ENCODE measurements at places on chromosomes 5 and 9. TPM values are rescaled to one million over a fixed set of nuclear protein-coding genes. Genes with fewer than 3 reads are reported as not detected.

GRCh38 chr9:137391411-137391754 is 31.6 kb downstream of the EXD3 start:
- H3K27me3 ChIP-seq: no peaks in the 10 kb centered on the region
- H3K27ac ChIP-seq: no peak overlapping the region
- no peaks in the 10 kb centered on the region for H3K4me1 ChIP-seq
- H3K4me3 ChIP-seq: no peak overlapping the region
- no peaks in the 10 kb centered on the region for H3K36me3 ChIP-seq

DNA sequence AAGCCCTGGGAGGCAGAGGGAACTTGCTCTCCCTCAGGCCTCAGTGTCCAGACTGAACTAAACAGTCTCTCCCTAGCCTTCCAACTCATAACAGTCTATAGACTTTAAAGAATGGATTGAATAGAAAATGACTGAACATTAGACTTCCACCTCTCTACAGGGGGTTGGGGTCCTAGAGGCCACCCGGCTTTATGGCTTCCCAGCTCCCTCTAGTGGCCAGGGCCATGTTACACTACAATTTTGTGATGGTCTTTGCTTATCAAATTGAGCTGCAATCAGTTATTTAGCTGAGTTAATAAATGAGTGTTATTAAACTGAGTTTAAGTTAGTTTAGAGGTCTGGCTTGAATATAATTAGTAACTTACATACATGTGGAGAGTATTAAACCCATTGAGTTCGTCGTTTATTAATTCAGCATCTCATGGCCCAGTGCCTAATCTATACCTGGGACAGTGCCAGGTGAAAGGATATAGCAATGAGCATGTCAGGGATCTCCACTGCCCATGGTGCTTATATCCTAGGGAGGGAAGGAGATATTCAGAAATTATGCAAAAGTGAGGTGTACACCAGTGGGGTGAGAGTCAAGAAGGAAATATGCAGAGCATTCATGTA is 105.2 kb downstream of the SH3TC2 start:
- H3K27ac ChIP-seq: no peak overlapping the region
- H3K27me3 ChIP-seq: peaks cover 3% of the 10 kb centered on the region
- peak; percentile 25 for DNase-seq
- H3K4me3 ChIP-seq: no peak overlapping the region

DNA sequence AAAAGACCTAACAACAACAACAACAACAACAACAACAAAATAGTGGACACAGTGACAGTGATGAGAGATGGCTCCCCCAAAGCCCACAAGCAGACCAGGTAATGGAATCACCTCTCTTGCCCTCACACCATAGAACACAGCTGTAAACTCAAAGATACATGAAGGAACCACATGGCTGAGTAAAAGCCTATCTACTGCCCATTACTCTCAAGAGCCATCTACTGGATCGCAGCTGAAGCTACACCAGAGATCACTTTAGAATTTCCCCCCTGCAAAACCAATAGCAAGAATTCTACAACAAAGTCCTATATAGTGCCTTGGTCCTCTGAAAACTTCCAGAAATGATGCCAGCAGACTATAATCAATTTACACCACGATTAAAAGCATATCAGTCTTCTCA is 1537.6 kb upstream of the CDH9 start:
- H3K36me3 ChIP-seq: no peaks in the 10 kb centered on the region
- no peak overlapping the region for H3K27ac ChIP-seq
- DNase-seq: no peak
- no peak overlapping the region for H3K4me3 ChIP-seq
- no peaks in the 10 kb centered on the region for H3K27me3 ChIP-seq

GRCh38 chr5:169100735-169101075 is 200.2 kb downstream of the SLIT3 start:
- H3K27me3 ChIP-seq: no peaks in the 10 kb centered on the region
- no peak for DNase-seq
- H3K36me3 ChIP-seq: no peaks in the 10 kb centered on the region
- no peak overlapping the region for H3K27ac ChIP-seq
- H3K4me3 ChIP-seq: no peak overlapping the region
- no peaks in the 10 kb centered on the region for H3K4me1 ChIP-seq

DNA sequence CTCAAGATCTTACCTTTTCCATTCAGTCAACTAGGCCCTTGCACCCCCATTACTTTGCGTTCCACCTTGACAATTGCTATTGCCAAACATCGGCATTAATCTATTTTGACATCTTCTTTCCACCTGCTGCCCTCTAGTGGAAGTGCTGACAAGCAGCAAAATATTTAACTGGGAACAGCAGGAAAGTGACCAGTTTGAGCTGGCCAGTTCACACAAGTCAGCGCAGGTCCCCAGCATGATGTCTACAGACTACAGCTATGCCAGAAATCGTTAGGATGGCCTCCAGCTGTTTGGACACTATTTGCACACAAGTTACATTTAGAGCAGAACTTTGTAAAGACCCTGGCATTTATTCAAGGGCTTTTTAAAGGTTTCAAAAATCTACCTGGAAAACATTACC is 160.1 kb downstream of the GHR start:
- H3K36me3 ChIP-seq: no peaks in the 10 kb centered on the region
- DNase-seq: peak; percentile 6
- no peak overlapping the region for H3K4me3 ChIP-seq
- no peak overlapping the region for H3K27ac ChIP-seq

DNA sequence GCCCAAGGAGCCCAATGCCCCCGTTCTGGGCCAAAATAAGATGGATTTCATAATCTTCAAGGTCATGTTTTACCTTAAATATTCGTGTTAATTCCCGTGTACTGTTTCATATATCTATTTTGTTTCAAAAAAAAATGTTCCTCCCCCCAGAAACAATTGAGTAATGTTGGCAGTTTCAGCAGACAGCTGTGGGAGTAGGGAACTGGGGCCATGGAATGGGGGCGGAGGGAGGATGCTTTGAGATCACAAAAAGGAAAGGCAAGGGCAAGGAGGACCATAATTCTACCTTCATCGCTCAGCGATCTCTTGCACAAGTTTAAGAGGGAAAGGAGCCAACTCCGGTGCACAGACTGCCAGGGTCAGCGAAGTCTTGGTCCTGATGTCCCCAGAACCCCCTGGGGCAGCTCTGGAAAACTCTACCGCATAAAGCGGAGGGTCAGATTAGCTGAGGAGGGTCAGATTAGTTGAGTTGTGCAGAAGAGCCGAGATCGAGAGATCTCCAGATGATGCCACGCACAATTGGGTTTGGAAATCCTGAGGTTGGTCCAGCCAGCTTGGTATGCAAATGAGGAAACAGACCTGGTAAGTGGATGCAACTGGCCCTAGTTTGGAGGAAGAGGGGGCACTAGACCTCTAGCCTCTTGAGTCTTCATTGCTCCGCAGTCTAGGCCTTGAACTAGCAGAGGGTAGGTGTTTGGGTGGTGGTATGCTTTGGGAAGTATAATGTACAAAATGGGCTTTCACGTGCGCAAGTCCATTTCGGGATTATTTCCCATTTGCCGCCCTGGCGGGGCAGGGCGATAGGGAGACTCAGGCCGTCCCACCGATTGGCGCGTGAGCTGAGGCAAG is 24.0 kb downstream of the CDKN2A start:
- no peak for DNase-seq
- H3K36me3 ChIP-seq: no peaks in the 10 kb centered on the region

DNA sequence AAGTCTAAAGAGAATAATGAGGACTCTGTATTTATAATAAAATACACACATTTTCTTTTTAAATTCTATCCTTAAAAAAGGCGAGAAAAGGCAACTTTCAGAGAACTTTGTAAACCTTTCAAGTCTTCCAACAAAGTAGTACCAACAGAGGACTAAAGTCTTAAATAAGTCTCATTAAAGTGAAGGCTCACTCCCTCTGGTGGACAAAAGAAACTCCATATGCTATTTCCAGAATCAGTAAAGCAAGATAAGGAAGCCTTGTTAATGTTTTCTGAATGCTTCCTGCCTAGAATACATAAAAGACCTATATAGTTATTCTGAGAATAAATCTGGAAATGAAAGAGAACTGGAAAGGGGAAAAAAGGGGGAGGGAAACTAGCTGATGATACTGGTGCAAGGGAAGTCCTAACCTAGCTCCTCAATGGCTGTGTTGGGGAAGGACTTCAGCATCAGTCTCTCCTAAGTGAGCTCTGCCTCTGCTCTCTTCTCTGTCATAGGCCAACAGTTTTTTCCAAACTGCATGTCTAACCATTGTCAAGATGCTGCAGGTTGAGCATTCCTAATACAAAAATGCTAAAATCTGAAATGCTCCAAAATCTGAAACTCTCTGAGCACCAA is 7.2 kb downstream of the HMGCS1 start:
- H3K27ac ChIP-seq: no peak overlapping the region
- H3K4me1 ChIP-seq: no peaks in the 10 kb centered on the region
- no peaks in the 10 kb centered on the region for H3K27me3 ChIP-seq
- no peaks in the 10 kb centered on the region for H3K36me3 ChIP-seq
- DNase-seq: no peak

DNA sequence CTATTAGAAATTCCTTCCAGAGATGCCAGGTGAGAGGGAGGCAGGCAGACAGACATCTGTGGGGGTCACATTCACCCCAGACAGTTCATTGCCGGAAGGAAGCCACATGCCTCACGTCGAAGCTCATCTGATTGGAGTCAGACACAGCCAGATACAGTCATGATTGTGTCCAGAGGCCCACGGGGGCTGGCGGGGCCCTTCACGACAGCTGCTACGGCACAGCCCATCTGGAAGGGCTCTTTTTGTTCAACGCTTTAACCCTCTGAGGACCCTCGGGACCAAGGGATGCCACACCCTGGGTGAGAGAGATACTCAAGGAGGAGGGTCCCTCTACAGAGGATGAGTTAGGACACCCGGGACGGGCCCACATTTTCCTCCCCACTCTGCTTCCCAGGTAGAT is 31.9 kb upstream of the GABRP start:
- no peak overlapping the region for H3K27ac ChIP-seq
- no peaks in the 10 kb centered on the region for H3K36me3 ChIP-seq
- H3K4me1 ChIP-seq: no peaks in the 10 kb centered on the region

DNA sequence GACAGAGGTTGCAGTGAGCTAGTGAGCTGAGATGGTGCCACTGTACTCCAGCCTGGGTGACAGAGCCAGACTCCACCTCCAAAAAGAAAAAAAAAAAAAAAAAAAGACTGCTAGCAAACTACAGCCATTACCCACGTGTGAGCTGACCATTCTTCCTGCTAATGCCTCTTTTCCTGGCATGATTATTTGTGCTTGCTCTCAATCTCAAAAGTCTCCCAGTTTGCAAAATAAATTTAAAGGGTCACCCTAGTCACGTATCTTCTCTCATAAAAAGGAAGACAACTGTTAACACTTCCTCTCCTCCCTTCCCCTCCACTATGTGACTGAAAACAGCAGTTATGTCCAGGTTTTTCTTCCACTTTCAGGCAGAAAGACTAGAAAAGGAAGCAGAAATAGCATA is 37.2 kb downstream of the TRIM36 start:
- no peaks in the 10 kb centered on the region for H3K27me3 ChIP-seq
- no peaks in the 10 kb centered on the region for H3K4me1 ChIP-seq
- no peak for DNase-seq
- H3K4me3 ChIP-seq: no peak overlapping the region
- H3K36me3 ChIP-seq: no peaks in the 10 kb centered on the region

DNA sequence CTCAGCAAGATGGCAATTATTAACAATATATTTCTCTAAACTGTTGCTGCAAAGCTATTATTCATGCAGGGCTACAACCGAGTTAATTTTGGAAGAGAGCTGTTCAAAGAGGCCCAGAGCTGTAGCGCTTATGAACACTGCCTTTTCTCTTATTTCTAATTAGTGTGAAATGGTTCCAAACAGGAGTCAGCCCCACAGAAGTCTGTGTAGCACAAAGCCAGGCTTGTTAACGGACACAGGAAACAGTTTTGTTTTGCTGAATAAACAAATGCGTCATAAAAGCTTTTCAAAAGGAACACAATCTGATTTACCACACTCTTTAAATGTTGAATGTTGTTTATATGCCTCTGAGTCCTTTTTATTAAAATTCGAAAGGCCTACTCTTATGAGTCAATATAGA is 396.5 kb downstream of the ANXA1 start:
- H3K27ac ChIP-seq: no peak overlapping the region
- no peaks in the 10 kb centered on the region for H3K4me1 ChIP-seq
- H3K36me3 ChIP-seq: no peaks in the 10 kb centered on the region
- DNase-seq: no peak
- no peak overlapping the region for H3K4me3 ChIP-seq

- no peak overlapping the region for H3K27ac ChIP-seq
- H3K4me1 ChIP-seq: no peaks in the 10 kb centered on the region
- no peaks in the 10 kb centered on the region for H3K36me3 ChIP-seq
- no peak for DNase-seq
Measured at GRCh38 chr5:139150367-139150999, 47.7 kb downstream of the SIL1 start.

DNA sequence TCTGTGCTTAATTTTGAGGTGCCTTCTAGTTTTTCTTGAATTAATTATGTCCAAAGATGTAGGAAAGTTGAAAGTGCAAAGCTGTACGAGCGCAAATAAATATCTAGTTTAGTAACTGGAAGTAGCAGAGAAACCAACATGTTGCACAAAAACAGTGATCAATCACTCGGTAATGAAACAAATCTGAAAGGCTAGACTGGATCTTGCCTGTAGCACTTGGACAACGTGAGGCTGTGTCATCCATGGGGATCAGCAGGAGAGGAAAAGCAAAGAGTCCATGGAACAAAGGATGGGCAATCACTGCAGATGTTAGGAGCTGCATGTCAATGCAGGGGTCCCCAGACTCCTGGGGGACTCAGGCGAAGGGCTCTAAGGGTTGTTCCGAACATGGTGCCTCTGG is 424.2 kb downstream of the IRX1 start:
- no peaks in the 10 kb centered on the region for H3K36me3 ChIP-seq
- H3K27me3 ChIP-seq: no peaks in the 10 kb centered on the region
- no peaks in the 10 kb centered on the region for H3K4me1 ChIP-seq
- no peak for DNase-seq

- H3K4me1 ChIP-seq: peaks cover 43% of the 10 kb centered on the region
- H3K27me3 ChIP-seq: peaks cover 17% of the 10 kb centered on the region
- no peaks in the 10 kb centered on the region for H3K36me3 ChIP-seq
- H3K27ac ChIP-seq: no peak overlapping the region
Measured at GRCh38 chr9:130239741-130240241, 25.8 kb upstream of the HMCN2 start.

DNA sequence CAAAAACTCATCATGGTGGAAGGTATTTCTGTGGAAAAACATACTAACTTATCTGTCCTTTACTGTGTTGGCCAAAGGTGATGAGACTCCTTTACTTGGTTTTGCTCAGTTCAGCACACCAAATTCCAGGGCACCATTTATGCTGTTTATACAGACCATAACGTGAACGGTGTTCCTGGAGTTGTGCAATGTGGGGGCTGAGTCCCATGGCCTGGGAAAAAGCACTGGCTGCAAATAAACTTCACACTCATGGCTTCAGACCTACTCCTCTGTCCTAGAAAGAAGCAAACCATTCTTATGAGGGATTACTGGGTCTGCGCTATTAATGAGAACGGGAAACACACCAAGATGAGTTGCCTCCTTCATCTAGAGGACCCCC is 10.4 kb downstream of the FREM1 start:
- H3K4me1 ChIP-seq: no peaks in the 10 kb centered on the region
- no peak overlapping the region for H3K27ac ChIP-seq
- H3K27me3 ChIP-seq: no peaks in the 10 kb centered on the region
- no peak overlapping the region for H3K4me3 ChIP-seq
- no peaks in the 10 kb centered on the region for H3K36me3 ChIP-seq

EPB41L4B gene
- total RNA-seq: 0.16 TPM

ECM2 gene
- total RNA-seq: not detected

NPM1 gene
- 952 TPM for total RNA-seq

ANKRD34B gene
- total RNA-seq: not detected

ARID3C gene
- not detected for total RNA-seq

ASPN gene
- total RNA-seq: not detected

QRFP gene
- total RNA-seq: not detected

All from T-cell (primary cell).